ENCODE measurements at places on chromosomes 6 and 20. TPM values are rescaled to one million over a fixed set of nuclear protein-coding genes. Genes with fewer than 3 reads are reported as not detected.

Gene FLRT3
- 1.6 TPM for total RNA-seq

Gene ETV7
- 0.47 TPM for total RNA-seq

Gene LY6G5B
- 4.0 TPM for total RNA-seq

Gene MYLK4
- total RNA-seq = 0.52 TPM

Gene BMP5
- 0.16 TPM for total RNA-seq

Gene SYCP2
- 0.17 TPM for total RNA-seq

Gene EHMT2
- total RNA-seq = 76.3 TPM

Gene FKBP5
- 1.7 TPM for total RNA-seq

Gene CRISP3
- not detected for total RNA-seq

Gene GNAS-AS1
- total RNA-seq = 0.43 TPM

Gene CENPW
- total RNA-seq = 9.3 TPM

Gene SNAI1
- total RNA-seq = 0.47 TPM

Gene GINS1
- total RNA-seq = 1.6 TPM

Gene ZSCAN23
- 6.1 TPM for total RNA-seq

Gene PM20D2
- total RNA-seq = 0.63 TPM

Gene COL9A3
- total RNA-seq = 1.1 TPM

Gene RIN2
- 49.5 TPM for total RNA-seq

Gene THBD
- 34.8 TPM for total RNA-seq

Gene CD24
- 1.1 TPM for total RNA-seq

Gene PGC
- not detected for total RNA-seq

Gene MAVS
- 10.6 TPM for total RNA-seq

Gene UST
- total RNA-seq = 15.1 TPM

Gene CLPSL1
- not detected for total RNA-seq

Gene PRRT1
- 0.09 TPM for total RNA-seq

Gene FABP7
- not detected for total RNA-seq

Gene BPIFB1
- not detected for total RNA-seq

All from bronchial smooth muscle cell (primary cell).